ENCODE measurements at places on chromosomes 12 and 14.

DNA sequence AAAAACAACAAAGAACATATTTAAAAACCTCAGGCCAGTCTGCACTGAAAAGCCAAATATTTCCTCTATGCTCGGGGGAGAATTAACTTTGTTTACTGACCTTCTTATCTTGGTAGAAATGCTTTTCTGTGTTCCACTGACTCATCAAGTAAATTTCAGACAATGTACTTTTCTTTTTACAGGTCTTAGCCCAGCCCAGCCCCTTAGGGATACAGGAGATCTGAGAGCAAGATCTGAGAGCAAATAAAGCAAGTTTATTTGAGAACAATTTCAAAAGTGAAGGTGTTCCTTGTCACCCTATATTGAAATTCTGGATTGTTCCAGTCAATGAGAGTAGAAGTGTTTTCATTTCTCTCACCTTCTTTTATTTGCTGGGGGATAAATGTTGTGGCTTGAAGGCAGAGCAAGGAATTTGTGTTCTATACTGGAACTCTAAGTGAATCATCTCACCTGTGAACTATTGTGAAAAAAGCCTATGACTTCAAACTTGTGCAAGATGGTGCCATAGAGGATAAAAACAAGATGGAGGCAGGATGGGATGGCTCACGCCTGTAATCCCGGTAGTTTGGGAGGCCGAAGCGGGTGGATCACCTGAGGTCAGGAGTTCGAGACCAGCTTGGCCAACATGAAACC, 7.9 kb upstream of the GPRC5A start:
- no peak for DNase-seq

- no peak for DNase-seq
Measured at GRCh38 chr12:2797721-2798418, 3.1 kb downstream of the FKBP4 start.

- no peak for DNase-seq
Measured at GRCh38 chr14:63375769-63376168, 57.0 kb upstream of the GPHB5 start.

- DNase-seq: no peak
Measured at GRCh38 chr12:100688451-100688864, 106.1 kb upstream of the ANO4 start.

DNA sequence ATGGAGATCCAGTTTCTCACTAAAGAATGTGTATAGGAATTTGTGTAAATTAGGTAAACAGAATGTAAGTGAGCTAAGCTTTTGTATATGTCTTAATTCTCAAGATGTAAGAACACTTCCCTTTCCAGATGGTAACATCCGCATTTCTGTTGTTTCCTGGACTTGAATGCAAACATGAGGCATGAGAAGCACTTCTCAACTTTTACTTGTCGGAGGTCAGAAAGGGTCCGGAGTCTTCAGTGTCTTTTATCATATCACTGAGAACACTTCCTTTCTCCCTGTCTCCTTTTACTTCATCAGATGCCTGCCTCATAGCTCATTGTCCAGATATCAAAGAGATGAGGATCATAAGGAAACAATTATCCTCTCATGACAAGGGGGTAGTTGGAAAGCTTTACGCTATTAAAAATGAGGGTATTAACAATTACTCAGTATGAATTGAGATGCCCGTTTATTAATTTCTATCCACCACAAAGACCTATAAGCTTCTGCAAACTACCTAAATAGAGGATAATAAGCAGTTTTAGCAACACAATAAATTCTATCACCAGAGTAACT, 214.1 kb upstream of the FLRT2 start:
- DNase-seq: no peak

GRCh38 chr12:24233519-24234246, 284.2 kb upstream of the SOX5 start:
- DNase-seq: no peak

GRCh38 chr12:69106482-69107118, 132.8 kb upstream of the CPSF6 start:
- DNase-seq: no peak

DNA sequence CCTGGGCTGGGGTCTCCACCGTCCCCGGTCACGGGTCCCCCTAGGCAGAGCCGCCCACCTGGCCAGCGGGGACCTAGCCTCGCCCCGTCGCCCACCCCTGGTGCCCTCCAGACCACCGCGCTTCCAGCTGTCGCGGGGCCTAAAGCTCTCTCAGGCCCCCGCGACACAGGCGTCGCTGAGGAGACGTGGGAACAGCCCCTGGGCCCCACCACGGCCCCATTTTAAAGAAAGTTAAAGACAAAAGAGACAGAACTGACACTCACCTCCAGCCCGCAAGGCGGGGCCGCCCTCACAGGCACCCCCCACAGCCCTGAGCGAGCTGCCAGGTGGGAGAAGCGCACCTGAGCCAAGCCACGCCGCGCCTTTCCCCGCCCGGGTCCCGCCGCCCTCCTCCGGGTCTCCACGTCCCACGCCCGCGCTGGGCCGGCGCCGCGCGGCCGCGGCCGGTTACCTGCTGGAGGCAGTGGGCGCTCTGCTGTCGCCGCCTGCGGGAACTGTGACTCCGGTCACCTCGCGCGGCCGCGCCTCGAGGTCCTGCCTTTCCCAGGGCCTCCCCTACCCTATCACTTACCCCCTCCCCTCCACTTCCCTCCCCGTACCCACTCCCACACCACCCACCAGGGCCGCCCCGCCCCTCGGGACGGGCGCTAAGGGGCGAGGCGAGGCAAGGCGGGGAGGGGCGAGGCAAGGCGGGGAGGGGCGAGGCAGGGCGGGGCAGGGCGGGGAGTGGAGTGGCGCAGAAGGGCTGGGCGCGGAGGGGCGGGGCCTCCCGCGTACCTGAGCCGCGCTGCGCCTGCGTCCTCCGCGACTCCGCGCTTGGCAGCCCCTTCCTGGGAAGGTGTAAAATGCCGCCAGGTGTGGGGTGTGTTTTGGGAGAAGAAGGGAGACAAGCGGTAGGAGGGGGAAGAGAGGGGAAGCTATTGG, 31.2 kb downstream of the TC2N start:
- DNase-seq: peak; percentile 51

DNA sequence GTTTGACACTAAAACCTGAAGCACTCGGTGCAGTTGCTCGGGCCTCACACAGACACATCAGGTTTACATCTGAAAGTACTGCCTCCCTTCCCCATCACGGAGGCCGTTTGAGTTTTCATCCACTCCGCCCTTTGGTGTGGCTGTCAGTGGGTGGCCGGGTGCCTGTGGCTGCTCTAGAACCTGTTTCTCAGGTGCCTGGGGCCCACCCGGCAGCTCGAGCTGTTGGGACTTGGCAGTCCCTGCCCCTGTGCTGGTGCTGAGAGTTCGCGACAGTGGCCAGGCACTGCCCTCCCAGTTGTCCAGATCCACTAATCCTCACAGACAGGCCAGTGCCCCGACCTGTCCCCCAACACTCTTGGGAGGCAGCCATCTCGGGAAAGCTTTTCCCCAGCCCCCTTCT, 22.4 kb downstream of the XRCC3 start:
- no peak for DNase-seq

DNA sequence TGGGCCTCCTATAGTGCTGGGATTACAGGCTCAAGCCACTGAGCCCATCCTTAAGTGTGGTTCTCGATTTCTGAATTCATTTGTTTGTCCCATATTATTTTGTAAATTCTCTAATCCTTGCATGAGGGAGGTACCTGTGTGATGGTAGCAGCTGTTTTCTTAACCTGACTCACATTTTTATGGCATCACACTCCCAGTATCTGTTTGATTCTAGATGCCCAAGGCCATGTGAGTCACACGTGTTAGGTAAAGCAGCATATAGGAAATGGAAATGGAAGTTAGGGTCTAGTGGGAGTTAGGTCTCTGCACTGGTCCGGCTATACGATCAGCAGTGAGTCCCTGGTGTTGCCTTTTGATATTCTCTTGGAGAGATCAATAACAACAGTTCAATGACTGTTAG, 198.1 kb downstream of the ERC1 start:
- no peak for DNase-seq

- DNase-seq: no peak
Measured at GRCh38 chr12:121519227-121519626, 61.6 kb downstream of the KDM2B start.

GRCh38 chr12:93853698-93854478, 176.7 kb downstream of the CRADD start:
- no peak for DNase-seq

DNA sequence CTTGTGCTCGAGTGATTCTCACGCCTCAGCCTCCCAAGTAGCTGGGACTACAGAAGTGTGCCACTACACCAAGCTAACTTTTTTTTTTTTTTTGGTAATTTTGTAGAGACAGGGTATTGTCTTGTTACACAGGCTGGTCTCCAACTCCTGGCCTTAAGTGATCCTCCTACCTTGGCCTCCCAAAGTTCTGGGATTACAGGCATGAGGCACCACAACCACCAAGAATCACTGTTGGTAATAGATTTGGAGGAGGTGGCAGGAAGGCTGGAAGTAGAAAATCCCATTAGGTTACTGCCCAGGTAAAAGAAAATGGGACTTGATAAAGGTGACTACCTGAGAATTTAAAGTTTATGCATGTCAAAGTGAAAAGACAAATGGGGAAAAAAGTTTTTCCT, 1.4 kb upstream of the CDCA4 start:
- DNase-seq: no peak

- no peak for DNase-seq
Measured at GRCh38 chr14:36582011-36582873, at the start of gene NKX2-8. NKX2-8 (minus strand) TSS chr14:36582614; CDS start chr14:36582389, 225 bp downstream.

GRCh38 chr14:71536015-71536740, 396.1 kb upstream of the RGS6 start:
- DNase-seq: no peak

- no peak for DNase-seq
Measured at GRCh38 chr14:103529383-103530365, 678 bp downstream of the TRMT61A start.

DNA sequence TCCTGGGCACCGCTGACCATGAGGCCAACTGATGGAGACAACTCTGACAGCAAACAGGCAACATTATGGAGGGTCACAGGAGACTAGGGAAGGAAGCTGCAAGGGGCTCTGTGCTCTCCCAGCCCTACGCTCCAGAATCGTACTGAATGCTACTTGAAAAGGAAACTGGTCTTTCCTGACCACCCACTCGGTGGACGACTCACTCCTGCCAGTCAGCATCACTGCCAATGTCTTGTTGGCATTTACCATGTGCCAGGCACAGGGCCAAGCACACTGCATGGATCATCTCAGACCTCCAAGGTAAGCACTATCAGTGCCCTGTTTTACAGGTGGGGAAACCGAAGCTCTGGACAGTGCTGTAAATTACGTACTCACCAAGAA, 38.0 kb downstream of the CCDC85C start:
- no peak for DNase-seq

GRCh38 chr14:62432955-62433354, 612.3 kb downstream of the KCNH5 start:
- DNase-seq: no peak

GRCh38 chr12:45343269-45344051, 127.6 kb downstream of the ANO6 start:
- no peak for DNase-seq

DNA sequence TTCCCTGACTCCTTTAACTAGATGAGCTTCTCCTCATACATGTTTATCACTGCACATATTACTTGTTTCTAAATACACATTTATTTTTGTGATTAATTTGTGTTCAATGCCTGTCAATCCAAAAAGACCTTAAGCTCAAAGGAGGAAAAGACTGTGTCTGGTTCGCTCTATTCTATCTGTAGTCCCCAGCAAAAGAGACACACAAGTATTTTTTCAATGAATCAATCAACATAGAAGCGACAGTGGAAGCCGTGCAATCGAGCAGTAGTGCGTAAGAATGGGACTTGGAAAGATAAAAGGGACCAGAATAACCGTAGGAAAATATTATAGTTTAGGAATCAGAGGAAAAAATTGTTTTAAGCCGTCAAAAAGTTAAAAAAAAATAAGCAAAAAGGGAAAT, 951 bp downstream of the WDHD1 start:
- DNase-seq: no peak

DNA sequence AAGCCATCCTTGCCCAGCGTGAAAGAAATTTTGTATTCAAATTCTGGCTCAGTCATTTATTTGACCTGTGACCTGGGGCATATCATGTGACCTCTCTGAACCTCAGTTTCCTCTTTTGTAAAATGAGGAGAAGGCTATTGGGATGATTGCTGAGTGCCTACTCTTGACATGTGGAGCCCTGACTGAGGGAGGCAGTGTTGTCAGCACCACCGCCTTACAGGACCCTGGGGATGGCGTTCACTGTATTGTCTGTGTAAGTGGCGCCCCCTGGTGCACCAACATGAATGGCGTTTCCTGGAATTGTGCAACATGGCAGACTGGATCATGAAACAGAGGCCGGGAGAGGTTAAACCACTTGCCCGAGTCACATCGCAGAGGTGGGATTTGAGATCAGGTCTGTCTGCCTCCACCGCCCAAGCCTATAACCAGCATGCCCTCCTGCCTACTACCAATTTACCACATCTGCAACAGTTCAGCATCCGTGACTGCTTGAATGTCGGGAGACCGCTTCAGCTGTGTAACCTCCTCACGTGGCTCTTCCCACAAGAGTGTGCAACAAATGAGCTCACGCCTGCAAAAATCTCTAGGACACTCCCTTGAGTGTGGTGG, 20.1 kb upstream of the CCDC63 start:
- no peak for DNase-seq

GRCh38 chr14:52429451-52429850, 115.3 kb downstream of the PTGER2 start:
- DNase-seq: no peak

DNA sequence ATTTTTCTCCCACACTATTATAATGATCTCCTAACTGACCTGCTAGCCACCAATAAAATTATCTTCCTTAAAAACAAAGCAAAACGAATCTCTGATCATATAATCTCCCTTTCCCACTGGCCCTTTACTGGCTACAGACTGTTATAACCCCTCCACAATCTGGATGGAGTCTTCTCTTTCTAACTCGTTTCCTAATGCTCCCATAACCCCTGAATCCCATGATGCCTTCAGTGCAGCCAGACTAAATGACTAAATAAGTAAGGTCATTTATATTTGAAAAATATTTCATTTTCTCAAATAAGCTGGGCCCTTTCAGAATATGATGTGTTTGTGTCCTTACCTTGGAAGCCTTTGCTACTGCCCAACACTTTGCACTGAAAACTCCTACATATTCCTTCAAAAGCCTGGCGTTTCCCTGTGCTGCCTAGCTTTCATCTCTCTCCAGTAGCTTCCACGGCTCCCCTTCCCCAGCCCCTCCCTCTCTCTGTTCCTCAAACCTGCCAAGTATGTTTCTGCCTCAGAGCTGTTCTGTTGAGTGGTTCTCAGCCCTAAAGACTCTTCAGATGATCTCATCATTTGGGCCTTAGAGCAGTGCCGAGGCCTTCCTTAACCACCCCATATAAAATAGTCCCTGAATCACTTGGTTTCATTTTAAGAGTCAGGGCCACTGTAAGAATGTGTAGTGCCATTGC, 91.7 kb downstream of the MYRFL start:
- DNase-seq: no peak

DNA sequence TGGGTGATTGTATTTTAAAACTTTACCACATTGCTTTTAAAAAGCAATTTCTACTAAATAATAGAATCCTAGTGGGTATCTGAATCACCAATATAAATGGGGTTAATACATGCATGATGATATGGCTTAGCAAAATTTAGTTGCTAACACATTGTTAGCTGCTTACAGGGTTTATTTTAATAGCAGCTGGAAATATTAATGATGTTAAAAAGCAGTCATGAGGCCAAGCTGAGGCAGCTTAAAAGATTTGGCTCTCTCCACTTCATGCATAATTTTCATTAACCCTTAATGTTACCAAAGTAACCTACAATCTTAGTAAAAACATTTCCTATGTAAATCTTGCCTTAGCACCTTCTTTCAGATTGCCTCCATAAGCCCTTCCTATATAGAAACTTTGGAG, 49.2 kb upstream of the CNOT2 start:
- no peak for DNase-seq

Data from urinary bladder (tissue), 4 donors.